ENCODE measurements at places on chromosomes 13 and 19.
A peak's percentile ranks its signal among the peaks of the same experiment; 100 is the strongest.

GRCh38 chr13:97905517-97905916, 48.0 kb upstream of the IPO5 start:
- DNase-seq = no peak

DNA sequence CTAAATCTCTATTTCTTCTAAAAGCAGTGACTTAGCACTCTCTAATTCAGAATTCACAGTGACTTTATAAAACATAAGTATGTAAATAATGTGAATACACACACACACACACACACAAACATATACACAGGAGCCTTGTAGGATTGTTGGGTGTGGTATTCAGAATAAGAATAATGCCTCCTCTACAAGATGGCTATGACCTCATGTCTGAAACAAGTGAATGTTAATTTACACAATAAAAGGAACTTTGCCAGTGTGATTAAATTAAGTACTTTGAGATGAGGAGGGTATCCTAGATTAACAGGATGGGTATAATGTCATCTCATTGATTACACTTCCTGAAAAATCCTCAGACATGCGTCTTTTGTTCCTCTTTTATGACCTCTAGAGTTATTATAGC, 234.6 kb downstream of the SLITRK6 start:
- DNase-seq = no peak

- no peak for DNase-seq
Observed at GRCh38 chr13:76335463-76335862, 550.7 kb downstream of the KCTD12 start.

DNA sequence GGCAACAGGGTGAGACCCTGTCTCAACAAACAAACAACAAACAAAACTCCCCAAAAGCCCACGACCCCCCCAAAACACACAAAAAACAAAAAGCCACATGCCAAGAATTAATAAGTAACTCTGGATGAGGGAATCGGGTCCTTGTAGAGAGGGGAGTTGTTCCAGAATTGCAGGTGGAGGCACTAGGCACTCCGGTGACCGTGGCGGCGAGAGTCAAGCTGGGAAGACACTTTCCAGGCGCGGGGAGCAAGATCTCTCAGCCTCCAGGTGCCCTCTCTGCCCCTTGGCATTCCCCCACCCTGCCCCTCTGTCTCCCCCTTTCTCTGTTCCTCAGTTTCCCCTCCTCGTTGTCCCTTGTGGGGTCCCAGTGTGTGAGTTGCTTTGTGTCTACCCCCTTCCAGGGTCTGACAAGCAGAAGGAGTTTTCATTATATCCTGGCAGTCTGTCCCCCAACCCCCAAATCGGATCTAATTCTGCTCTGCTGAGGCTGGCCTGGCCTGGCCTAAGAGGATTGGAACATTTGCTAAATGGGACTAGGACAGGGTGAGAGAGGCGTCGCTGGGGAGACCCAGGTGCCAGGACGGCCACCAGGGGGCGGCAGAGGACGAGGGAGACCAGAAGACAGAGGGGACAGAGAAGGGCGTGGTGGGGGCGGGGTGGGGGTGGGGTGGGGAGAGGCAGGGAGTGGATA, 8.3 kb upstream of the CRX start:
- DNase-seq = peak; percentile 84

DNA sequence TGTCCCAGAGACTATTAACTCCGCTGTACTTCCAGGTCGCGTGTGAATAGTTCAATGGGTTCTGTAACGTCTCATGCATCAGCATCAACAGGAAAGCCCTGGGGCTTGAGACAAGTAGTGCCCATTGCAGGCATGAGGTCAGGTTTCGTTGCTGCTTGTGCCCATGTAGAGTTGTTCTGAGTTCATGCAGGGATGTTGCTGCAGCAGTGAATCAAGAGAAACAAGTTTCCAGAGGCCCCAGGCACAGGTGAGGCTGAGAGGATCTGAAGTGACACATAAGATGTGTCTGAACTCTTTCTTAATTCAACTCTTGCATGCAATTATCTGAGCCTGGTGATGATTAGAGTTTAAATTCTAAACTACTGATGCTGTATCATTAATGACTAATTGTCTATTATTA, 8.6 kb upstream of the ZNF283 start:
- DNase-seq = no peak

DNA sequence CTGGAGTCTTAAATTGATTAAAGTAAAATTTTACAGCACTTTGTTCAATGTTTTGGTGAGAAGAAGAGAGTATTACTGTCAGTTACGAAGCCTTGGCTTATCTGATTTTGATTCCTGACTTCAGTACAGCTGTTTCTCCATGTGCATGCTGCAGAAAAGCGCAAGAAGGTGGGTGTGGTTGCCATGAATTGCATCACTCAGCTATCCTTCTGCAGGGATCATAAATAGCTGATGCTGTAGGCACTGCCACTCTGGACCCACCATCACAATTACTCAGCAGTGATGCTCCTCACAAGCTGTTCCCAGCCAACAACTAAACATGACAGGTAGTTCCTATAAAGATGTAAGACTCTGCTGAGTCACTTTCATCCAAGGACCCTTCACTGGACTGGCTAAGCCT, 321.2 kb downstream of the IRS2 start:
- DNase-seq = no peak

- no peak for DNase-seq
Observed at GRCh38 chr13:27534981-27535380, 84.6 kb upstream of the MTIF3 start.

DNA sequence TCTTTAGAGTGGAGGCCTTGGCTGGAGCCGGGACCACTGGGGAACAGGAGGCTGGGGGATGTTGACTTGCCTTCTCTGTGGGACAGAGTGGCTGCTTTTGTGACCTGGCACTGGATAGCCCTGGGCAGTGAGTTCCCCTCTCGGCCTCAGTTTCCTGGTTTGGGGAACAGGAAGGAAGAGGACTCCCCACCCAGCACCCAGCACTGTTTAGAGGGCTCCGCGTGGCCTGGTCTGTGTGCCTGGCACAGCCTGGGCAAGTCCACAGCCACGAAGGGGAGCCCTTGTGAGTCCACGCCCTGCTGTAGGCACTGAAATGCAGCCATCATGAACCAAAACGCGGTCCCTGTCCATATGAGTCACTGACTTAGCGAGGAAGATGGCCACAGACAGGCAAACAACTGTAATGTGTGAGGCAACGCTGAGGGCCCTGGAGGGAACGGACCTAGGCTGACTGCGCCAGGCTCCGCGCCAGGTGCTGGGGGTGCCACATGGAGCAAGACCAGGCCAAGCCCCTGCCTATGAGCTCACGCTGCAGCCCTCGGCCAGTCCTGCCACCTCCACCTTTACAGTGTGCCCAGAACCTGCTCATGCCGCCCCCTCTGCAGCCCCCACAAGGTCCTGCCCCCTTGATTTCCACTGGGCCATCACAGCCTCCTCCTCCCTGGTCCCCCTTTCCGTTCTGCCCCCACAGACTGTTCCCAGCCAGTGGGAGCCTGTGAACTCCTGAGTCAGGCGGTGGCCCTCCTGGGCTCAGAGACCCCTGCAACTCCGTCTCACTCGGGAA, 35.5 kb downstream of the PAK4 start:
- no peak for DNase-seq

All from T-helper 9 cell (primary cell).